ENCODE measurements at places on chromosomes 11 and 22. TPM values are rescaled to one million over a fixed set of nuclear protein-coding genes. Genes with fewer than 3 reads are reported as not detected.

PANX3 gene
- not detected for total RNA-seq

TEAD1 gene
- 29.1 TPM for total RNA-seq

BEST1 gene
- under 0.01 TPM for total RNA-seq

MTNR1B gene
- total RNA-seq: not detected

CCDC87 gene
- 0.17 TPM for total RNA-seq

TMPRSS13 gene
- not detected for total RNA-seq

TRPM5 gene
- not detected for total RNA-seq

ADORA2A gene
- total RNA-seq: 1.5 TPM

KRTAP5-8 gene
- total RNA-seq: not detected

ST14 gene
- total RNA-seq: not detected

ASPHD2 gene
- 1.1 TPM for total RNA-seq

OR52H1 gene
- total RNA-seq: 0.09 TPM

TMEM86A gene
- 5.3 TPM for total RNA-seq

TEX12 gene
- not detected for total RNA-seq

VSTM5 gene
- 0.09 TPM for total RNA-seq

ADM2 gene
- total RNA-seq: 0.09 TPM

WT1 gene
- total RNA-seq: not detected

C22orf31 gene
- not detected for total RNA-seq

CD3D gene
- not detected for total RNA-seq

CDON gene
- total RNA-seq: 1.8 TPM

FREY1 gene
- 0.77 TPM for total RNA-seq

IGF2 gene
- total RNA-seq: 0.60 TPM

OR5P2 gene
- total RNA-seq: not detected

TRAF6 gene
- 10.6 TPM for total RNA-seq

MMP13 gene
- total RNA-seq: not detected

YWHAH gene
- 92.7 TPM for total RNA-seq

LRRC55 gene
- under 0.01 TPM for total RNA-seq

BTBD18 gene
- not detected for total RNA-seq

LRP4 gene
- total RNA-seq: 1.1 TPM
